ENCODE measurements at places on chromosomes 3 and 15. TPM values are rescaled to one million over a fixed set of nuclear protein-coding genes. Genes with fewer than 3 reads are reported as not detected.

Gene CRYGS
- total RNA-seq: 4.5 TPM

Gene SLC27A2
- total RNA-seq: 0.36 TPM

Gene SLC28A1
- total RNA-seq: 0.45 TPM

Gene LYZL4
- not detected for total RNA-seq

Gene PRR20G
- not detected for total RNA-seq

Gene KBTBD12
- total RNA-seq: 1.1 TPM

Gene TM4SF18
- 11.8 TPM for total RNA-seq

Gene PLIN1
- 57.4 TPM for total RNA-seq

Gene GOLGA8M
- total RNA-seq: 16.0 TPM

Gene MASP1
- total RNA-seq: 6.3 TPM

Gene SLC12A1
- total RNA-seq: not detected

Gene ALS2CL
- 18.5 TPM for total RNA-seq

- no peak for DNase-seq
These were observed 7.0 kb upstream of the TMEM62 start for GRCh38 chr15:43126356-43126755.

- DNase-seq: no peak
These were observed 218.8 kb downstream of the VPS13C start for GRCh38 chr15:61841466-61841865.

GRCh38 chr15:68672781-68673205, 94.0 kb downstream of the CORO2B start:
- peak; percentile 51 for DNase-seq

GRCh38 chr3:29515451-29515850, 234.6 kb downstream of the RBMS3 start:
- DNase-seq: no peak

DNA sequence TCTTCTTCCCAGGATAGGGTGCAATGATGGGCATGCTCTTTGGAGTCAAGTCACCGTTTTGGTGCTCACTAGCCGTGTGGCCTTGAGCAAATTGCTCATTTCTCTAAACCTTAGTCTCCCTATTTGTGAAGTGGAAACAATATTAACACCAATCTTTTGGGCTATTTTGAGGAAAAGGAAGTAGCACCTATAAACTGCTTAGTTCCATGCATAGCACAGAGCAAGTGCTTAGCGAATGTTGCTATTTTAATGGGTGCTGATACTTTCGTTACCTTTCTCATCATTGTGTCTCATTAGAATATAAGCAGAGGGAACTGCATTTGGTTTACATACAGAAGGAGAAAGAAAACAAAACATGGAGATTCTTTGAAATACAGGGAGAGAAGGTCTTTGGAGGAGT, 66.1 kb downstream of the BOC start:
- no peak for DNase-seq

DNA sequence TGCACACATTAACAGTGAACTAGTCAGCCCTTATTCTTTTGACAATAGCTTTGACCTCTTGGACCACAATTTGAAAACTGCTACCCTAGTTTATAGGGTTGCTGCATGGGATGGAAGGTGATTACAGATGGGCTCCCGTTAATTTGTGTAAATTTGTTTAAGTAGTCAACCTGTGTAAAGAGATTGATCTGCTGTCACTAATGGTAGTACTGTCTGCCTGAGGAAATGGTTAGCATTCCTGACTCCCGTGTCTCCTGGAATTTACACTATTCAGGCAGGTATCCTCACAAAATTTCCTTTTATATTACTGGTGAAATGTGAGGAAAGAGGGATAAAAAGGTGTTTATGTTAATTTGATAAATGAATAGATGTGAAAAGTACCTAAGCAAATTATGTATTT, 15.3 kb upstream of the EBLN2 start:
- no peak for DNase-seq

DNA sequence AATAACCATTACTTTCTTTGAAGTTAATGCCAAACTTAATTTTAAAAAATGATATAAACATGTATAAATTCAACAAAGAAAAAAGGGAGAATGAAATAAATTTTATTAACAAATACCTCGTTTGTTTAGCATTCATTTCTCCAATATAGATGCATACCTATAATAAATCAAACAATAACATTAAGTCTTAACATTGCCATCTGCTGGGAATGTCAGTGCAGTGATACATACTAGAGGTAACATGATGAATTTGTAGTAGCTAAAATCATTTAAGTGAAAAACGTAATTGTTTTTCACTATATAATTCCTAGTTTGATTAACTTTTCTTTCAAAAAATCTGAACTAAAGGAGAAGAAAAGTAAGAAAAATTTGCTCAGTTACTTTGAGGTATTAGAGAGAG, 340.2 kb upstream of the CBLB start:
- no peak for DNase-seq

DNA sequence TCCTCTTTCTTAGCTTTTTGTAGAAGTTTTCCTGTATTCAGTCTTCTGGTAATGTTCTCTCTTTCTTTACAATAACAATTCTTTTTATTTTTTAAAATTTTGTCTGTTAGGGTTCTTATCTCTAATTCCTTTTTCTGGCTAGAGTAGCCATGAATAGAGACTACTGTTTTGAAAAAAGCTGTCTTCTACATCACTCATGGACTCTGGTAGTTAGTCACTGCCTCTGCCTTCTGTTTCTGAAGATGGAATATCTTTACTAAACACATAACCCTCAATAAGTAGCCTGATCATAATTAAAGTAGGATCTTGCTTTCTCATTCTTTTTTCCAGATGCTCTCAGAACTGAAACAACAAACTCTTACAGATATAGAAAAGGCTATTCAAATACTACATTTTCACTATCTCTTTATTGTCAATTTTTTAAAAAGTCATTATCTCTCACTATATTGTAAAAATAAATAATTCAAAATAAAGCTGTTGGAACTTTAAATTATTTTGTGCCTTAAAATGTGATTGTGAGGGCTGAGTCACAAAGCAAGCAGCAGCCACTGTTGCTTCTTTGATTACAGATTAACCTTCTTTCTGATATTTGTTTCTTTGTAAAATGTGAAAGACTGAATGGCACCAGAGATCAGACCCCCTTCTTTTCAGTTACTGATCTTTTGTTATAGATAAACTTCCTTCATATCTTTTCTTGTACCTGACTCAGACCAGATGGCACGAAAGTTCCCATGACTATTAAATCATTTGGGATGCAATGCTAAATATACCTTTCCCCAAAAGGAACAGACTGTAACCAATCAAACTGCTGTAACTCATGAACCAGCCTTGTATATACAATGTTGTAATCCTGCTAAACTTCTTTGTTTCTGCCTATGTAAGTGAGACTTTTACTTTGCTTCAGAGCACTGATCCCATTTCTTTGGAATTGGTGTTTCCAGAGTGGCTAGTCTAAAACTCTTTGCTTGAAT, 1159.5 kb downstream of the IGSF11 start:
- DNase-seq: no peak

DNA sequence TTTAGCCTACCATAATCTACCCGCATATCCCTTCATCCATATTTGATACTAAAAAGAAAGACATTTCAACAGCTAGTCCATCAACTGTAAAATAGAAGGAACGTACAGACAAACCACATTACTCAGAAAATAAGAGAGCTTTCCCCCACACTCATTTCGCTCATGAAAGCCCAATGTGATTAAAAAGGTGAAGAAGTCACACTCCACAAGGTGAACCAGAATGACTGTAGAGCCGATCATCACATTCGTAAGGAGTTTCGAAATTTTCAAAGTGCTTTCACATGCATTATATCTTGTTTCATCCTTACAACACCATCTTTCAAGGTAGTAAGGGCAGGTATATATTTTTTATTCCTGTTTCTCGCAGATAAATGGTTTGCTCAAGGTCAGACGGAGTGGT, 225.3 kb downstream of the FOXP1 start:
- DNase-seq: no peak

- DNase-seq: no peak
These were observed 84.2 kb upstream of the LRTM1 start for GRCh38 chr3:55012091-55012490.

DNA sequence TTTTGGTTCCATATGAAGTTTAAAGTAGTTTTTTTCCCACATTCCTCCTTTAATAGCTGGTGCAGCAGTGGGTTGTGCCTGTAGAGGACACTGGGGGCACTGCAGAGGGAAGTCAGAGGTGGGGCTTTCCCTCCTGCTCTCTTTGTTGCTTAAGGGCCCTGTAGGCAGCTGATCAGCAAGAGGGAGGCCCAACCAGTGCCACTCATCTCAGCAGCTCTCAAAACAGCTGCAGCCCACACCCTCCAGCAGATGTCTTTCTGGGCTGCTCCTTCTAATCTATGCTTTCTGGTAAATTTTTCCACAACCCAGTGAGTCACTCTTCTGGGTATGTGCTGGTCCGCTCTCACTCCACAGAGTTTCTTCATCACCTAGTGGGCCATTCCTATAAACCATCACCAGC, 263.8 kb downstream of the FEZF2 start:
- no peak for DNase-seq

DNA sequence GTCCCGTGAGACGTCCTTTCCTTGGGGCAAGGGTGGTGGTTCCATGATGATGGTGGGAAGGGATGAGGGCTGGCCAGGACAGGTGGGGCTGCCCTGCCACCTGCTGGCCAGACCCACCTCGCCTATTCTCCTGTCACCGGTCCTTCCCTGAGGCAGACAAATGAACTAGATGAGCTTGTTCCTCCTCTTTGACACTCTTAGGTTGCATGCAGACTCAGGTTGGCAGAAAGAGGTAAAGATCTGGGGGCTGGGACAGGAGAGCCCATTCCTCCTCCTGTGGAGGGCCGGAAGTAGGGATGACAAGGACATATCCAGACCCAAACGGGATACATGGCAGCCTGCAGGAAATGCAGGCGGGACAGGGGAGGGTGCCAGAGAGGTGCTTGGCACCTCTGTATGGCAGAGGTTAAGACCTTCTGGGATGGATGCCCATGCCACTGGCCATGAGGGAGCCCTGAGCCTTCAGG, 38.6 kb downstream of the ACSBG1 start:
- DNase-seq: peak; percentile 45

DNA sequence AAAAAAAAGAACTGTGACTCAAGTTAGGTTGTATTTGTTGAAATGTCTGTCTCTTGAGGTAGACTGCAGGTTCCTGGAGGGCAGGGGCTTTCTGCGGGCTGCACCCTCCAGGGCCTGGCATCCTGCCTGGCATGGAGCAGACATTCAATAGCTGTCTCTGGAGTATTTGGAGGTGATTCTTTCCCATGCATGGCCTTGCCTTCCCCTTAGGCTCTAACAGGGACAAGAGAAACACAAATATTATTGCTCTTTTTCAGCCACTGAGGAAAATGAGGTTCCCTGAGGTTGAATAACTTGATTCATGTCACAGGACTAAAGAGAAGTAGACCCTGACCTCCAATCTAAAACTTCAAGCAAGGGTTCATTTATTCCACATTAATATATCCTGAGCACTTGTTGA, 18.6 kb upstream of the FLNB start:
- DNase-seq: no peak

GRCh38 chr3:69441040-69441439, 55.2 kb upstream of the FRMD4B start:
- DNase-seq: no peak

GRCh38 chr3:44522494-44522933, 32.5 kb upstream of the ZKSCAN7 start:
- DNase-seq: no peak

- no peak for DNase-seq
These were observed 351.9 kb downstream of the LSAMP start for GRCh38 chr3:116093374-116093773.

DNA sequence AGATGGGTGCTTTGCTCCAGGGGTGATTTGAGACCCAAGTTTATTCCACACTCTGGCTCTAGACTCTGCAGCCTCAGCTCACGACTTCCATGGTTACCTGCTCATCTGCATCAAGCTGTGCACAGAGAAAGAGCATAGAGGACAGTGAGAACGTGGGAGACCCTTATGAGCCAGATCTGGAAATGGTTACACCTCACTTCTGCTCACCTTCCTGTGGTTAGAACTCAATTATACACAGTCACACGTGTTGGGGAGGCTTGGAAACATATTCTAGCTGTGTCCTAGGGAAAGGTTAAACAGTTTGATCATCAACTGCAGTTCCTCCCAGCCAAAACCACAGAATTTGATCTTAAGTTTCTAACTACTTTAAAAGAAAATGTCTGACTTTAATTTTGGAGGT, 1.8 kb downstream of the FETUB start:
- no peak for DNase-seq

- DNase-seq: no peak
These were observed 212.5 kb upstream of the FEZF2 start for GRCh38 chr3:62585861-62586260.

DNA sequence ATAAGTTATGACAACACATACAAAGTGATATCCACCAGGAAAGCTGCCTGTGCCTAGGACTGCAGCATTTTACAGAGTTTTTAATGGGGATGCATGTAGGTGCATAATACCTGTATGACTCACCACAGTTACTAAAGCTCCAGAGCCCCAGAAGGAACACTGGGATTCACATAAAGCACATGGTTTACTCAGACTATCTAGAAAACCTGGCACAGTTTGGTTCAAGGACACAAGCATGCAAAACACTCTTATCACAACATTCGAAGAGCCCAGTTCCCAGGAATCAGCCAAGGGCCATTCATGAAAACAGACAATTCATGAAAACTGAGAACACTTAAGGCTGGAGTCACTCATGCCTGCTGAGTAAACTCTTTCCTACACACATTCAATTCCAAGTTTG, 261.0 kb downstream of the PYDC2 start:
- DNase-seq: no peak

DNA sequence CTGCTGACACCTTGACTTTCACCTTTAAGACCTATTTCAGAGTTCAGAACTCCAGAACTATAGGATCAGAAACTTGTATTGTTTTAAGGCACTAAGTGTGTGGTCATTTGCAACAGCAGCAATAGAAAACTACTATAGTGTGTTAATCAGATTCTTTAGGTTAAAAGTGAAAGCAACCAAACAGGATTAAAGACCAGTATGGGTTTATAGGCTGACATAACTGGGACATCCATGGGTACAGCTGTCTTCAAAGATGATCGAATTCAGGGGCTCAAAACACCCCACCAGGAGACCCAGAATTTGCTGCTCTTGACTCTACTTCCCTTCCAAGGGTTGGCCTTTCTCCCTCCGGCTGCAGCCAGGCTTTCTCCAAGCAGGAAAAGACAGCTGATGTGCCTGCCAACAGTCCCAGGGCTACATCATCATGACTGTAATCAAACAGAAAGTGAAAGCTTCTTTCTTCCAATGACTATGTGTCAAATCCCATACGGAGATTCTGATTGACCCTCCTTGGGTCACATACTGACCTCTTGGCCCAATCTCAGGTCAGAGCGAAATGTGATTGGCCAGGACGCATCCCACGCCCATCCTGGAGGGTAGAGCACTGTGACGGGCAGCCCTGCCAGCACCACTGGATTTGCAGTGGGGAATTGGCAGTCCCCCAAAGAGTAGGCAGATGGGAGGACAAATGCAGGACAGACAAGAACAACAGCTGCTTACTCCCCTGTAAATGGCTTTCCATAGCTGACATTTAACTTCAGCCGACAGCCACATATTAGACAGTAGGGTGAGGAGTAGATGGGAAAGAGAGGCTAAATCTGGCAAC, 51.4 kb upstream of the RNF7 start:
- DNase-seq: peak; percentile 83

- DNase-seq: no peak
These were observed 53.7 kb downstream of the TRIM42 start for GRCh38 chr3:140731440-140732119.

Data from sciatic nerve (tissue), 2 donors.